Gastroesophageal sphincter (tissue), 4 donors: ENCODE measurements at places on chromosomes 12 and 14.
A peak's percentile ranks its signal among the peaks of the same experiment; 100 is the strongest.

- H3K4me3 ChIP-seq: no peak overlapping the region
- no peaks in the 10 kb centered on the region for H3K27me3 ChIP-seq
- no peak overlapping the region for H3K27ac ChIP-seq
- no peaks in the 10 kb centered on the region for H3K4me1 ChIP-seq
- ATAC-seq: no peak
- no peaks in the 10 kb centered on the region for H3K36me3 ChIP-seq
Measured at GRCh38 chr12:59559696-59560095, 36.1 kb upstream of the SLC16A7 start.

DNA sequence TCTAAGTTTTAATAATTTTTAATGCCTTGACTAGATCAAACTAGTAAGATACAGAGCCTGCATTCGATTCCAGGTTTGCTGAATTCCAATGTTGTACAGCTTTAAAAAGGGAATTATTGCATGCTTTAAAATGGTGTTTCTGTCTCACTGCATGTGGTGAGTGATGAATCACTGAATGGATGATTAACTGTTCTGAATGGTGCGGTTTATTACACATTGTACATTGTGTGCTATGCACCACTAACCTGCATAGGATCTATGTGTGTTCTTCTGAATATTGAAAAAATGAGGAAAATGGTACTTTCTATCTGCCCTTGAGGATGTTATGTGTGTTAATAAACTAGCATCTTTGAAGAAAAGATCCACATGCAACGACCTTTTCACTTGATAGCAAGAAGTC is 231.7 kb downstream of the NRXN3 start:
- ATAC-seq: no peak
- H3K36me3 ChIP-seq: no peaks in the 10 kb centered on the region
- H3K4me3 ChIP-seq: no peak overlapping the region
- H3K4me1 ChIP-seq: no peaks in the 10 kb centered on the region
- H3K27ac ChIP-seq: no peak overlapping the region

DNA sequence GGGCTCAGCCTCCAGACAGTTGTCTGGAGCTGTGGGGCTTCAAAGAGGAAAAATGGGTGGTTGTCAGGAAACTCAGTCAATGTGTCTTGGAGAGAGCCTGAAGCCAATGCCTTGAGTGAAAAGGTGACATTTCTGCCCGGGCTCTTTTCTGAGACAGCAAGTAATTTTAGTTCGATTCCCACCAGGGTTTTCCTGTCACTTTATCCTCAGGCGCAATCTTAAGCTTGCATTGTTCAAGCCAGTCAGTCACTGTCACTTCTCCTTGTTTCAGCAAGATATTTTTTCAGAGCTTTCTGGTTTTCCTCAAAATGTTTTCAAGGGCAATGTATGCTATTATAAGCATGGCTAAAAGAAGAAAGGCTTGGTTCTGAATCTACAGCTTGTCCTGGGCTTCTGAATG is 404.7 kb upstream of the SEL1L start:
- H3K27me3 ChIP-seq: no peaks in the 10 kb centered on the region
- no peak overlapping the region for H3K4me3 ChIP-seq
- no peaks in the 10 kb centered on the region for H3K36me3 ChIP-seq

- no peak overlapping the region for H3K4me3 ChIP-seq
- H3K27me3 ChIP-seq: no peaks in the 10 kb centered on the region
- H3K36me3 ChIP-seq: no peaks in the 10 kb centered on the region
- ATAC-seq: no peak
Measured at GRCh38 chr14:31864937-31865855, 211.9 kb upstream of the ARHGAP5 start.

GRCh38 chr12:98410356-98410755 is 105.0 kb upstream of the TMPO start:
- H3K27me3 ChIP-seq: no peaks in the 10 kb centered on the region
- no peaks in the 10 kb centered on the region for H3K4me1 ChIP-seq
- no peaks in the 10 kb centered on the region for H3K36me3 ChIP-seq
- no peak for ATAC-seq
- H3K27ac ChIP-seq: no peak overlapping the region

- H3K4me1 ChIP-seq: no peaks in the 10 kb centered on the region
- no peak overlapping the region for H3K27ac ChIP-seq
- ATAC-seq: no peak
- H3K36me3 ChIP-seq: no peaks in the 10 kb centered on the region
Measured at GRCh38 chr14:93928184-93929047, 1.3 kb downstream of the FAM181A start.

- H3K27ac ChIP-seq: no peak overlapping the region
- H3K27me3 ChIP-seq: no peaks in the 10 kb centered on the region
- H3K36me3 ChIP-seq: no peaks in the 10 kb centered on the region
- H3K4me1 ChIP-seq: peaks cover 36% of the 10 kb centered on the region
- H3K4me3 ChIP-seq: peak overlapping the region; percentile 88
- peak; percentile 29 for ATAC-seq
Measured at GRCh38 chr12:132710043-132710404, 618 bp upstream of the PGAM5 start.

DNA sequence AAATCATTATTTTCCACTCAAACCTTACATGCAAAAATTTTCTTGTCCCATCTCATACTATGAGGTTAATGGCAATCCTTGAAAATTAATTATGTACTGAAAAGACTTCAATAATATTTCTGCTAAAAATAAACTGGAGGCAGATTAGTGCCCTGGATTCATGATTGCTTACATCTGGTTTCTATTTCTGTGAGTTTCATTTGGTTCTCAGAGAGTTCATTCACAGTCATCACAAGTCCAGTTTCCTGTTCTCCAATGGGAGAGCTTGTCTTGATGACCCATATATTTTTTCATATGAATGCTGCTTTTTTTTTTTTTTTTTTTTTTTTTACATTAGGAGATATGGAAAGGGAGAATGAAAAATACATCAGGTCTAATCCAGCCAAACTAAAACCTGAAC is 6.6 kb upstream of the PTHLH start:
- no peaks in the 10 kb centered on the region for H3K36me3 ChIP-seq
- H3K27ac ChIP-seq: no peak overlapping the region
- no peaks in the 10 kb centered on the region for H3K4me1 ChIP-seq
- peaks cover 38% of the 10 kb centered on the region for H3K27me3 ChIP-seq

DNA sequence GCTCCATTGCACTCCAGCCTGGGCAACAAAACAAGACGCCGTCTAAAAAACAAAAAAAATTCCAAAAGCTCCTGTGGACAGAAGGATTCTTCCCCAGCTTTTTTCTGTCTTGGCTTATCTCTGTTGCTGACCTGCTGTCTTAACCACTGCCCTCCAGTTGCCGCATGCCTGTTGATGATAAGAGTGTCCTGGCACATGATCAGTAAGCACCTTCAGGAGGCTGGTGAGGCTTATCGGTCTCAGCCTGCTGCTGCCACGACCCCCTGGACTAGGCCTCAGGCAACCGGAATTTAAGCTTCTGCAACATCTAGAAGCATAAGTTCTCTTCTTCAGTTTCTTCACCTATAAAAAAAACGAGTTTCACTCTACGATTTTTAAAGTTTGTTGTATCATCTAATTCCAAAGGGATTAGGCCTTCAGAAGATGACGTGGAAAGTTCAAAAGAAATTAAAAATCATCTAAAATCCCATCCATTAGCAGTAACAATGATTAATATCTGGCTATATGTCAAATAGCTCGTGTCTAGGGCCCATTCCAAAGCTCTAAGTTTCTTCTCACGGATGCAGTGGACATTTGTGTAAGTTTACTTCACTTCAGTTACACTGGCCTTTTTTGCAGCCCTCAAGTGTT is 46.4 kb downstream of the RESF1 start:
- H3K4me1 ChIP-seq: no peaks in the 10 kb centered on the region
- ATAC-seq: no peak
- H3K27me3 ChIP-seq: no peaks in the 10 kb centered on the region
- peaks cover 13% of the 10 kb centered on the region for H3K36me3 ChIP-seq

DNA sequence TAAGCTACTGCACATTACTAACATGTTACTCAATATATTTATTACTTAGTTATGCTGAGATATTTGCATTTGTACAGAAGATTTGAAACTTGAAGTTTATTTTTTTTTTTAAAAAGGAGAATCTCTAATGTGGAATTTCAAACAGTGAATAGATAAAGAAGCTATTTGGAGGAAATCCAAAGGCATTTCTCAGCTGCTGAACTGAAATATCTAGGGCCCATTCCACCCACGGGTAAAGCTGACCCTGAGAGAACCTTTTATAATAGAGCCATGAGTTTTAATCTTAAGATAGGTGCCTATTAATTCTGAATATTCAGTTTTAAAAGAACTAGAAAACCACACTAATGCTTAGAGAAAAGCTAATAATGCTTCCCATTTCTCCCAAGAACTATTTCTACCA is 225.4 kb upstream of the CAND1 start:
- no peak overlapping the region for H3K27ac ChIP-seq
- H3K4me3 ChIP-seq: no peak overlapping the region
- no peaks in the 10 kb centered on the region for H3K4me1 ChIP-seq
- H3K36me3 ChIP-seq: no peaks in the 10 kb centered on the region

GRCh38 chr12:45220363-45220931 is 4.6 kb downstream of the ANO6 start:
- no peak for ATAC-seq
- no peaks in the 10 kb centered on the region for H3K27me3 ChIP-seq
- H3K4me1 ChIP-seq: peaks cover 30% of the 10 kb centered on the region
- H3K4me3 ChIP-seq: no peak overlapping the region
- H3K36me3 ChIP-seq: no peaks in the 10 kb centered on the region
- peak overlapping the region; percentile 98 for H3K27ac ChIP-seq

DNA sequence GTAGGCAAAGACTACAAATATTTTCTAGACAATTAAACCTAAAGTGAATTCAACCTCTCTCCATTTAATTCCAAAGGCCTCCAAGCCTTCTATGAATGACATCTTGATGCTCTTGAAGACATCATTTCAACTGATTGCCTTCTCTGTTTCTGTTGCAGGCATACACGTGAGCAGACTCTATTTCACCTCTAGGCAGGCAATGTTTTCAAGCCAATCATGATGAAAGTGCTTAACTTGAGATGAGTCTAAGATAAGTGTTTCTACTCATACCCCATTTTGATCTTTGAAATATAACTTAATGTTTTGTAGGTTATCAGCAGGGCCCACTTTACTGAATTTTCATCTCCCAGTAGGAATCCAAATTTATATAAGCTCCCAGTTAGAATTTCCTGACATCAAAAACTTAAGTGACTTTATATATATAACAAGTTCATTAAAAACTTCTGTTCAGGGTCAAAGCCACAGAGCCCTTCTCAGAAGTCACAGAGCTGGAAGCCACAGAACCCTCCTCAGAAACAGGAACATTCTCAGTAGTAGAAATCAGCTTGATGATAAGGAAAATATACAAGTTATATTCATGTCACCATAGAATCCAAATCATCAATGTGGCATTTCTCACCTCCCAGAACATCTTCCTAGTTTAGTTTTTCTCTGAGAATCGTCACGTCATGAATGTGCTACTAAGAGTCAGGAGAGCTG is 108.5 kb downstream of the PHLDA1 start:
- no peaks in the 10 kb centered on the region for H3K36me3 ChIP-seq
- no peaks in the 10 kb centered on the region for H3K4me1 ChIP-seq
- H3K4me3 ChIP-seq: no peak overlapping the region
- no peak for ATAC-seq

GRCh38 chr14:35378425-35379233 is 25.9 kb downstream of the NFKBIA start:
- no peak for ATAC-seq
- no peaks in the 10 kb centered on the region for H3K27me3 ChIP-seq

- H3K27ac ChIP-seq: no peak overlapping the region
- no peaks in the 10 kb centered on the region for H3K27me3 ChIP-seq
- no peaks in the 10 kb centered on the region for H3K36me3 ChIP-seq
- H3K4me1 ChIP-seq: no peaks in the 10 kb centered on the region
Measured at GRCh38 chr12:102220736-102221135, 23.1 kb upstream of the PMCH start.

DNA sequence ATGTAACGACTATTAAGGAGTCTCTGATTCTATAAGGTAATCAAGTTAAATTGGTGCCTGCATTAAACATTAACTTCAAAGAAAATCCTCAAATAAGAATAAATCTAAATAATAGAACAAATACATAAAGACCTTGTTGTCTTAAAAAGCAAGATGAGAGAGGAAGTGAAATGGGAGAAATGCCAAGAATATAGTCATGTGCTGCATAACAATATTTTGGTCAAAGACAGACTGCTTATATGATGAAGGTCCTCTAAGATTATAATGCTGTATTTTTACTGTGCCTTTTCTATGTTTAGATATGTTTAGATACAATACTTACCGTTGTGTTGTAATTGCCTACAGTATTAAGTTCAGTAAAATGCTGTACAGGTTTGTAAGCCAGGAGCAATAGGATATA is 213.6 kb downstream of the C12orf42 start:
- ATAC-seq: no peak
- no peak overlapping the region for H3K27ac ChIP-seq
- no peak overlapping the region for H3K4me3 ChIP-seq
- H3K27me3 ChIP-seq: no peaks in the 10 kb centered on the region
